Bronchus fibroblast of lung (primary cell): ENCODE measurements at places on chromosomes 2 and 18. TPM values are rescaled to one million over a fixed set of nuclear protein-coding genes. Genes with fewer than 3 reads are reported as not detected.

C2orf66 gene
- total RNA-seq = not detected in 2 replicates

CHPF gene
- total RNA-seq = 94.3 and 95.3 TPM in 2 replicates

POTEJ gene
- total RNA-seq = not detected in 2 replicates

APCDD1 gene
- total RNA-seq = 2.2 and 3.5 TPM in 2 replicates

HOXD1 gene
- total RNA-seq = not detected in 2 replicates

SP140 gene
- 0.74 and 2.0 TPM in 2 replicates for total RNA-seq

CYP27A1 gene
- 14.6 and 15.9 TPM in 2 replicates for total RNA-seq

ALK gene
- not detected in 2 replicates for total RNA-seq

PROKR1 gene
- total RNA-seq = not detected in 2 replicates

LRRTM4 gene
- total RNA-seq = not detected in 2 replicates

ACTG2 gene
- 16.5 and 24.8 TPM in 2 replicates for total RNA-seq

RGPD4 gene
- not detected in 2 replicates for total RNA-seq

CREG2 gene
- under 0.01 and 0.34 TPM in 2 replicates for total RNA-seq

PPP1R1C gene
- 0.15 and 0.34 TPM in 2 replicates for total RNA-seq

CABLES1 gene
- 1.5 and 1.8 TPM in 2 replicates for total RNA-seq

REG3A gene
- total RNA-seq = not detected in 2 replicates

CKAP2L gene
- total RNA-seq = 18.6 and 19.8 TPM in 2 replicates

MIB1 gene
- total RNA-seq = 13.8 and 17.7 TPM in 2 replicates

LYPD6 gene
- total RNA-seq = 3.6 and 4.5 TPM in 2 replicates

SCYGR2 gene
- total RNA-seq = not detected in 2 replicates

CELF4 gene
- total RNA-seq = not detected in 2 replicates

VWC2L gene
- total RNA-seq = not detected in 2 replicates

GPC1 gene
- total RNA-seq = 125 and 135 TPM in 2 replicates

ZNF892 gene
- 2.2 and 2.8 TPM in 2 replicates for total RNA-seq

ELOA2 gene
- not detected in 2 replicates for total RNA-seq

PLCL1 gene
- under 0.01 and 0.17 TPM in 2 replicates for total RNA-seq

MATN3 gene
- total RNA-seq = 2.5 and 3.9 TPM in 2 replicates

LOXL3 gene
- total RNA-seq = 10.1 and 10.7 TPM in 2 replicates

TFCP2L1 gene
- total RNA-seq = under 0.01 TPM in 1 of 2 replicates, not detected in the other

POTEI gene
- total RNA-seq = not detected in 2 replicates

SOWAHC gene
- 4.6 and 5.0 TPM in 2 replicates for total RNA-seq

MYO5B gene
- under 0.01 and 0.17 TPM in 2 replicates for total RNA-seq

CRYGC gene
- not detected in 2 replicates for total RNA-seq

CRYGD gene
- not detected in 2 replicates for total RNA-seq

ACTR1B gene
- 62.2 and 68.2 TPM in 2 replicates for total RNA-seq

GRB14 gene
- 0.17 TPM in 1 of 2 replicates, not detected in the other for total RNA-seq

SERPINB11 gene
- not detected in 2 replicates for total RNA-seq

CMPK2 gene
- 0.30 and 0.50 TPM in 2 replicates for total RNA-seq

ALPP gene
- not detected in 2 replicates for total RNA-seq

ALPI gene
- total RNA-seq = not detected in 2 replicates

SH3BP4 gene
- 61.0 and 62.1 TPM in 2 replicates for total RNA-seq

L3MBTL4 gene
- under 0.01 TPM in 2 replicates for total RNA-seq

DYNAP gene
- not detected in 2 replicates for total RNA-seq

TMEM247 gene
- total RNA-seq = not detected in 2 replicates

COLEC12 gene
- 14.8 and 15.2 TPM in 2 replicates for total RNA-seq

SLC5A7 gene
- not detected in 2 replicates for total RNA-seq

LOXHD1 gene
- total RNA-seq = not detected in 2 replicates

ABCG8 gene
- total RNA-seq = not detected in 2 replicates

LIPG gene
- total RNA-seq = 10.8 and 13.7 TPM in 2 replicates

BCL11A gene
- 0.15 and 0.17 TPM in 2 replicates for total RNA-seq

NPHP1 gene
- total RNA-seq = 4.9 and 8.4 TPM in 2 replicates

MYO3B gene
- under 0.01 TPM in 1 of 2 replicates, not detected in the other for total RNA-seq
